ENCODE measurements at places on chromosomes 12 and 14.

- DNase-seq: no peak
These were observed 95.1 kb upstream of the PTPRB start for GRCh38 chr12:70732287-70732686.

- no peak for DNase-seq
These were observed 410.9 kb downstream of the EGLN3 start for GRCh38 chr14:33539918-33540357.

GRCh38 chr12:52202361-52203078, 10.7 kb upstream of the KRT80 start:
- DNase-seq: no peak

GRCh38 chr12:54229624-54230212, 40.9 kb upstream of the SMUG1 start:
- no peak for DNase-seq

GRCh38 chr14:99522025-99522401, 40.8 kb downstream of the CCNK start:
- no peak for DNase-seq

DNA sequence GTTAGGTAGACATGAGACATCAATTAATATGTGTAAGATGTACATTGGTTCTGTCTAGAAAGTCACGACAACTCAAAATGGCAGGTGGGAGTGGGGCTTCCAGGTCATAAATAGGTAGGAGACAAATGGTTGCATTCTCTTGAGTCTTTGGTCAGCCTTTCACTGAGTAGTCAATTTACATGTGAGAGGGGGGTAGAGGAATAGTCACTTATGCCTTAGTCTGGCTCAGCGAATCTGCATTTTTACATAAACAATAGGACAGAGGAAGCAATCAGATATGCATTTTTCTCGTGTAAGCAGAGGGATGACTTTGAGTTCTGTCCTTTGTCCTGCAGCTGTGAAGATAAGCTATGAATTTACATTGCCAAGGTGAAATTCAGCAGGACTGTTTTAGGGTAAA, 27.8 kb upstream of the UNC79 start:
- no peak for DNase-seq

DNA sequence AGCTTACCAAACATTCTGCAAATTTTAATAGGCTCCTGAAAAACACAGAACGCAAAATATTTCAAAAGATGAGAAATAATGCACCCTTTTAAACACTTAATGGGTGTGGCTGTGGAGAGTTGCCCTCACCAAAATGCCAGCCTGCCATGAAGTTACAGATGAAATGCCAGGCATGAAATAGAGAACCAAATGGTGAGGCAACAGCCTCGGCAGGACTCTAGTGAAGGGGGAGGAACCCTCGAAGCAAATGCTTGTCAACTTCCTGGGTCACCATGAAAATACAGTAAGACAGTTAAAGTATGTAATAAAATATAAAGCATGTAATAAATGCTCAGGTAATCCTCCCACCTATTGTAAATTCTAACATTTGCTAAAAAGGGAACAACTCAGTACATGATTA, 24.1 kb downstream of the DUSP16 start:
- no peak for DNase-seq

GRCh38 chr12:52454411-52455201, 2.7 kb upstream of the KRT6B start:
- no peak for DNase-seq

- DNase-seq: no peak
These were observed 60.0 kb downstream of the NT5DC3 start for GRCh38 chr12:103780992-103781391.
